Right lung (tissue), 10 donors: ENCODE measurements at places on chromosomes 5 and 9.

GRCh38 chr5:13783726-13784125 is 160.8 kb downstream of the DNAH5 start:
- DNase-seq, result no peak

GRCh38 chr5:10601246-10602030 is 37.6 kb downstream of the ANKRD33B start:
- peak; percentile 78 for DNase-seq

DNA sequence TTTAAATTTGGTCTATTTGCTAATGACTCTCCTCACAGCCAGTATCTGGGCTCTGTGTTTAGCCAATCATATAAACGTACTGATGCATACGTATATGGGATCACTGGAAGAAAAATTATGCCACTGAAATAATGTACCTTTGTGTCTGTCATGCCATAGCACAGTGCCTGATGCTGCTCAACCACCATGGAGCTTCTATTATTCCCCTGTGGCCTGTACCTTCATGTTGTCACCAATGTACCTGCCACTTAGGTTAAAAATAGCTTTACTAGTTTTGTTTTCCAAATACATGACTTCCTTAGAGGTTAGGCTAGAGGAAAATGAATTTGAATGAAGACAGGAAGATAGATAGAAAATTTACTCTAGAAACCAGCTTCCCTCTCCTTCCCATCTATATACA is 34.6 kb downstream of the HACD4 start:
- no peak for DNase-seq

DNA sequence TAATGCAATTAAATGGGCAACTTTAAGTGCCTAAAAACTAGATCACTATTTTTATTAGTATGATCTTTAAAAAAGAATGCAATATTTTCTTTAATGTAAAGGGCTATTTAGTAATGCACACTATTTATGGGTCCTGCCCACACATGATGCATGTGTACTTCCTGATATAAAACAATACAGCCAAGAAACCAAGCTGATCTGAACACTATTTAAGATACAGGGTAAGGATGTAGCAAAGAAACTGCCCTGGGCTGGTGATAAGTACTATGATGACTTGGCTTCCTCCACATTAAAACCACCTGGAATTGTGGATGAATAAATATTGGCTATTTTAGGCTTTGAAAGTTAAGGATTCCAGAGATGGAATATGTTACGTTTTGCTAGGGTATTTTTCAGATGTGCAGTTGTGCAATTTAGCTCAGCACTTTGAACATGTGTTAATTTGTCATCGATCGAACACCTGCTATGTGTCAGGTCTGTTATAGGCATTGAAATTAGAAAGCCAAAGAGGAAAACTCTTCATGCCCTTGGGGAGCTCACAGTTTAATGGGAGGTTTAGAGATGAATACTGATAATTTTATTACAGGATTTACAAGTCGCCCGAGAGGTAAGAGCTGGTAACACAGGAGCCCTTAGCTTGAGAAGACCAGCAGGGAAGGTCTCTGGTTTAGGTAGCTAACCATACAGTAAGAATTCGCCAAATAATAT is 276.7 kb downstream of the PLK2 start:
- no peak for DNase-seq

DNA sequence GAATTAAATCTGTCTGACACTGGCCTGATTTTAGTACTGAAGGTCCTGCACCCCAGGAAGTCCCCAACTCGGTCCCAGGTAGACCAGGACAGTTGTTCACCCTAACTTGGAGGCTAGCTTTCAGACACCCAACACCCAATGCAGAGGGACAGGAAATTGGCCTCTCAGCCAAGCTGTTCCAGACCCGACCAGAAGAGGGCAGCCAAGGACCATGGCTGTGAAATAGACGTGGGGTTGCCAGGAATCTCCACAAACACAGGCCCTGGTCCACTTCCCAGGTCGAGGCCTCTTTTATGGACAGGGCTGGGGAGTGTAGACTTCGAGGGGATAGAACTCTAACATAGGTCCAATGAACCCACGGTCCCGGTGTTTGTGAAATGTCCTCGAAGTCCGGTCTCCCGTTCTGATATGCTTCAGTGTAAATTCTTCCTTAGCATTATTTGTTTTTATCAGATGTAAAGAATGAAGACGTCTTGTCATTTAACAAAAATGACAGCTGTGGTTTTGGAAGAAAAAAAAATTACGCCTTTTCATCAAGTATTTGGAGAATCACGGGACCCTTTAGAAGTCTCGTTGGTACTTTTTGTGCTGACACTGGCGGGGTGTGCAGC is 260.3 kb upstream of the ADAMTS16 start:
- peak; percentile 55 for DNase-seq

GRCh38 chr9:107375651-107376369 is 92.7 kb downstream of the RAD23B start:
- DNase-seq, result no peak

GRCh38 chr9:135601988-135602387 is 37.4 kb downstream of the GLT6D1 start:
- DNase-seq, result no peak

DNA sequence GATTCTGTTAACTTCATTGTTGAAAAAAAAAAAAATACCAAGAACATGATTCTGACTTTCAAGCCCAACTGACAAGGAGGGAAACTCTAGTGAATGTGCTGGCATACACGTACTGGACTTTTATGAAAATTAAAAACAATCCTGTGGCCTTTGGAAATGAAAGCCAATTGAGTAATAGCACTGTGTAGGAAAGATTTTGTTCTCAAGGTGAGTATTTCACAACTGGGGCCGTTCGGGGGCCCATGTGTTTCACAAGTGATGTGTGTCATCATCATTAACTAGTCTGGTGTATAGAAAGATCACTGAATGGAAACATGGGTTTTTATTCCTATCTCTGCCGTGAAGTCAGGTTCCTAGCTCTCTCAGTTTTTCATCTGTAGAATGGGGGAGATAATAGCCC is 605.0 kb upstream of the CLINT1 start:
- DNase-seq, result no peak

- DNase-seq, result no peak
Measured at GRCh38 chr5:77990020-77990419, 213.9 kb upstream of the TBCA start.

DNA sequence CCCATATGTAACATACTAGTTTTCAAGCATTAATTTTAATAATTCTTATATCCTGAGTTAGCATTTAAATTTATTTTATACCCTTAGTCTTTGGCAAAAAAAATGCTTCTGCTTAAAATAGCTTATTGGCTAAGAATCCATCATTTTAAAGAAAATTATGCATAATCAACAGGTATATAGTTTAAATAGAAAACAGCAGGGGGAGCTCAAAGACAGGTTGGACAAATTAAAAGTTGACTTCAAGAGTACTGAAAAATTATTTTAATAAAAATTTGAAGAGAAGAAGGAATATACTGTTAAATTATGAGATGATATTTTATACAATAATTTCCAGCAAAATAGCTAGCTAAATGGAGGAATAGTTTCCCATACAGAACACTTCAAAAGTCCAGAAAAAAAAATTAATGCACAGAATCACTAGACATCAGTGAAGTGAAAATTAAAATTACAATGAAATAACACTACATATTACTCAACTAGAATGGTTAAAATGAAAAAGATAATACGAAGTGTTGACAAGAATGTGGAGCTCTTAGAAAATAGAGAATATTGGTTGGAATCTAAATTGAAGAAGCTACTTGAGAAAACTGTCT is 387.1 kb downstream of the PDE4D start:
- DNase-seq, result no peak

DNA sequence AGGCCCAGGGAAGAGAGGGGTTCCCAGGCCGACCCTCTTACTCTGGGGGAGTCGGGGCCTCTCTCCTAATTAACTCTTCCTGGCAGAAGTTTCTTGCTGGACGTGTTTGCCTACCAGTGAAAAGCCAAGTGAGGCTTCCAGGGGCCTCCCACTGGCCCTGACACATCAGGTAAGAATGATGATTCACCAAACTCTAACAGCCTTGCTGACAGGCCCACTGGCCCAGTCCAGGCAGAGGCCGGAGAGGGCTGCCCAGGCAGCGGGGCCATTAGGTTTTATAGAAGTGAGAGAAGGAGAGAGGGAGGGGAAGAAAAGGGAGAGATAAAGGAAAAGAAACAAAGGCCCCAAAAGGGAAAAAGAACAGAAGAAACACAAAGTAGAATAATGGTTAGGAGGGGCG is 50.8 kb upstream of the FOXE1 start:
- DNase-seq, result no peak

- DNase-seq, result no peak
Measured at GRCh38 chr5:159814805-159815585, 101.3 kb upstream of the ADRA1B start.

DNA sequence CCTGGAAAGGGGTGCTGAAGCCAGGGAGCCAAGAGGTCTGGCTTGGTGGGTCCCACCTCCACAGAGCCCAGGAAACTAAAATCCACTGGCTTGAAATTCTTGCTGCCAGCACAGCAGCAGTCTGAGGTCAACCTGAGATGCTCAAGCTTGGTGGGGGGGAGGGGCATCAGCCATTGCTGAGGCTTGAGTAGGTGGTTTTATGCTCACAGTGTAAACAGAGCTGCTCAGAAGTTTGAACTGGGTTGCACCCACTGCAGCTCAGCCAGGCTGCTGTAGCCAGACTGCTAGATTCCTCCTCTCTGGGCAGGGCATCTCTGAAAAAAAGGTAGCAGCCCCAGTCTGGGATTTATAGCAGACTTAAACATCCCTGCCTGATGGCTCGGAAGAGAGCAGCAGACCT is 55.5 kb upstream of the FBXL17 start:
- no peak for DNase-seq

- DNase-seq, result no peak
Measured at GRCh38 chr5:150573867-150574817, 66.2 kb downstream of the NDST1 start.

- DNase-seq, result peak; percentile 70
Measured at GRCh38 chr9:128339761-128340690, at the start of gene SLC27A4. TSS of gene SLC27A4 (plus strand) at chr9:128340527. CDS start at chr9:128343133, 2,606 bp downstream.
